ENCODE measurements at places on chromosomes 1 and 21. TPM values are rescaled to one million over a fixed set of nuclear protein-coding genes. Genes with fewer than 3 reads are reported as not detected.
A peak's percentile ranks its signal among the peaks of the same experiment; 100 is the strongest.

DNA sequence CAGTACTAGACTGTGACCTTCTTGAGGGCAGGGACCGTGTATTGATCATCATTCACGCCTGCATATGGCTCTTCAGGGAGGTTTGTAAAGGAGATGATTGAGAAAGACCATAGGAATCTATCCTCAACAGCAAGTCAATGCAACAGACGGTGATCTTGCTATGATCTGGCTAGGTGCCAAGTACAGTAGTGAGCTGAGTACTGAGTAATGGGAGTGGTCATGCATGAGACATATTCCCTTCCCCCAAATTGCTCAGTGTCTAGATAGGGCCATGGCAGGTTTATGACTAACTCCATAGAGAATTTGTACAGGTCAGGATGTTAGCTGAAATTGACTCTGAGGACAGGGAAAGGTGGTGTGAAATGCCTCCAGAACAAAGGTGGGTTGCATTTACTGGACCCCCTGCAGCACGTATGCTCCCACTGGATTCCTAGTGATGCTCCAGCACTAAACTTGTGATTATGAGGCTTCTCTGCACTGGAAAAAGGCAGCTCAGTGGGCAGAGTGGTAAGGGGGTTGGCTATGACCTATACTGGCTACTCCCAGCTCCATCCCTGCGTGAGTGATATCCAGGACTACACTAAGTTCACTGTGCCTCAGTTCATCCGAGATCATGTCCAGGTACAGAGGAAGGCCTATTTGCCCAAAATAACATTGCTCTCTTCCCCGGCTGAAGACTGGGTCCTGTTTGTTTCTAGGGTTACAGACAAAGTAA, 37.2 kb downstream of the KCNJ6 start:
- H3K36me3 ChIP-seq: peaks cover 8% of the 10 kb centered on the region
- DNase-seq: no peak
- H3K4me3 ChIP-seq: no peak overlapping the region
- peaks cover 27% of the 10 kb centered on the region for H3K4me1 ChIP-seq

DNA sequence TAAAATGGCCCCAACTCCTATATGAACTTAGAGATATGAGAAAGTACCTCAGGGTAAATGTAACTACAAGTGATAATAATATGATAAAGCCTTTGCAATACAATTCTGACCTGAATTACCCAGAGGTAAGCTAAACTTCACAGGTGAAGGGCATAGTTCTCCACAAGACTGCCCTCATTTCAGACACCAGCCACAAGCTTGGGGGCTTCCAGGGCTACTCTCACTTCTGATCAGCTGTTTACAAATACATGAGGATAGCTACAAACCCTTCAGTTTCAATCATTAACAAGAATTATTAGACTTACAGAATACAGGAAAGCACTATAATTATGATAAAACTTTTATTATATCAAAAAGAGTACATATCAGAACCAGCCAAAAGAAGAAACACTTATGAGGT, 18.7 kb upstream of the DPH5 start:
- H3K4me3 ChIP-seq: no peak overlapping the region
- no peak for DNase-seq
- peaks cover 15% of the 10 kb centered on the region for H3K36me3 ChIP-seq
- no peaks in the 10 kb centered on the region for H3K4me1 ChIP-seq
- no peak overlapping the region for H3K27ac ChIP-seq
- H3K27me3 ChIP-seq: no peaks in the 10 kb centered on the region

GRCh38 chr1:184555665-184556641, 169.1 kb downstream of the C1orf21 start:
- peaks cover 3% of the 10 kb centered on the region for H3K27me3 ChIP-seq

GRCh38 chr21:27564684-27565301, 597.9 kb upstream of the ADAMTS5 start:
- no peak overlapping the region for H3K4me3 ChIP-seq
- no peaks in the 10 kb centered on the region for H3K27me3 ChIP-seq
- H3K36me3 ChIP-seq: no peaks in the 10 kb centered on the region
- H3K4me1 ChIP-seq: peaks cover 4% of the 10 kb centered on the region
- peak; percentile 41 for DNase-seq

DNA sequence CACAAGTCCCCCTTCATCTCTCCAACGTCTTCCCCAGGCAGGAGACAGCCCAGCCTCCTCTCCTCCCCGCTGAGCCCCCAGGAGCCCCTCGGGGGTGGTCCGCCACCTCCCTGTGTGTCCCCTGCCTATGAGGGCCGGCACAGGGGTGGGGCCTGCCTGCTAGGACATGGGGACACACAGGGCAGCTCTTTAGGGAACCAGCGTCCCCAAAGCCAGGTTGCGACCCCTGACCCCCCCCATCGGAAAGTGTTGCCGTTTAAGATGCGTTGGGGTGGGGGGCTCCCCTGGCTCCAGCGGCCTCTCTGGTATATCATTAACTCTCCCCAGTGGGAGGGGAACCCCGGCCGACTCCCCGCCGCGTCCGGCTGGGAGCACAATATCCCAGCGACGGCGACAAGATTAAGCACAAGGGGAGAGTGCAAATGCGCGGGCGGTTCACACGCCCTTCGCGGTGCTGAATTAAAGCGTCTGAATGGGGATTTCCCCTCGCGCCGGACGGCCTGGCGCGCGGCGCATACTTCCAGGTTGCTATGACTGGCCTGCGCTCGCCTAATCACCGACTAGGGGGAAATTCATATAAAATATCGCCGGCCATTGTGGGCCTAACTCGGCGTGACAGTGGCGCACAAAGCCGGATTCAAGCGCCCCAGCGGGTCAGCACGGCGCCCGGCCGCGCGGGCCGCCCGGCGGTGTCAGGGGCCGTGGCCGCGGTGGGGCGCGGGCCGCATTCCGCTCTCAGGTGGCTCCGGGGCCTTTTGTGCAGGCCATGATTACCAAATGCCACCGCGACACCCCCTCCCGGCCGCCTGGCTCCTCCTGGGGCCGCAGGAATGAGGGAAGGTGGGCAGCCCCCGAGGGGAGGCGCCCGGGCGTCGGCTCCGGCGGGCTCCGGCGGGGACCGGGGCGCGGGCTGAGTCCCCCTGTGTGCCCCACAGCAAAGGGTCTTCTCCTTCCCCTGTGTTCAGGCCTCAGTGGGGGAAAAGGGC, 30.9 kb downstream of the WNT3A start:
- H3K27ac ChIP-seq: no peak overlapping the region
- no peak overlapping the region for H3K4me3 ChIP-seq
- DNase-seq: peak; percentile 24

DNA sequence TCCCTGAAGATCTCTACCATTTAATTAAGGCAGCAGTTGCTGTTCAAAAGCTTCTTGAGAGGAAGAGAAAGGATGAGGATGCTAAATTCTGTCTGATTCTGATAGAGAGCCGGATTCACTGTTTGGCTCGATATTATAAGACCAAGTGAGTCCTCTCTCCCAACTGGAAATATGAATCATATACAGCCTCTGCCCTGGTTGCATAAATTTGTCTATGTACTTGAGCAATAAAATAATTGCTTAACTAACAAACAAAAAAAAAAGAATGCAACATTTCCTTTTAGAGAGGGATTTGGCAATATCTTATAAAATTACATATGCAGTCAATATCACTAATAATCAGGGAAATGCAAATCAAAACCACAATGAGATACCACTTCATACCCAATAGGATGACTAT, 26.8 kb downstream of the ALDH9A1 start:
- no peak for DNase-seq
- peaks cover 2% of the 10 kb centered on the region for H3K27me3 ChIP-seq
- peaks cover 7% of the 10 kb centered on the region for H3K36me3 ChIP-seq
- H3K4me1 ChIP-seq: no peaks in the 10 kb centered on the region
- no peak overlapping the region for H3K4me3 ChIP-seq

GRCh38 chr1:57109883-57110282, 144.1 kb upstream of the C8B start:
- H3K4me1 ChIP-seq: peaks cover 13% of the 10 kb centered on the region
- H3K27me3 ChIP-seq: peaks cover 3% of the 10 kb centered on the region
- H3K4me3 ChIP-seq: no peak overlapping the region
- no peak for DNase-seq

DNA sequence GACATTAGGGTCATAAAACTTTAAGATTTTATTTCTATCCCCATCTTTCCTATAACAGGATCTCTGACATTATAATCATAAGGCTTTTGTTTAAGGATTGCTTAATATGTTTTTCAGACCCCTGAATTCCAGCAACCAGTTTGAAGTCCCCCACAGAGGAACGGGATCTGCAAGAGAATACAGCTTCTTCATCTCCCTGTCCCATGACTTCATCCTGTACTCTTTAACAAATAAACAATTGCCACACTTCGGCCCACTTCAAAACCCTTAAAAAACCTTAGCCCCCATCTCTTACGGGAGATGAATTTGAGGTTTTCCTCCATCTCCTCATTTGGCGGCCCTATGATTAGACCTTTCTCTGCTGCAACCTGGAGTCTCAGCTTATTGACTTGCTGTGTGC, 35.8 kb downstream of the TESK2 start:
- H3K27me3 ChIP-seq: no peaks in the 10 kb centered on the region
- H3K36me3 ChIP-seq: no peaks in the 10 kb centered on the region
- H3K4me3 ChIP-seq: no peak overlapping the region
- DNase-seq: no peak
- H3K27ac ChIP-seq: no peak overlapping the region
- no peaks in the 10 kb centered on the region for H3K4me1 ChIP-seq

GRCh38 chr1:224506141-224506814, 71.7 kb upstream of the WDR26 start:
- peaks cover 42% of the 10 kb centered on the region for H3K4me1 ChIP-seq
- H3K27ac ChIP-seq: peak overlapping the region; percentile 98
- H3K4me3 ChIP-seq: peak overlapping the region; percentile 70

DNA sequence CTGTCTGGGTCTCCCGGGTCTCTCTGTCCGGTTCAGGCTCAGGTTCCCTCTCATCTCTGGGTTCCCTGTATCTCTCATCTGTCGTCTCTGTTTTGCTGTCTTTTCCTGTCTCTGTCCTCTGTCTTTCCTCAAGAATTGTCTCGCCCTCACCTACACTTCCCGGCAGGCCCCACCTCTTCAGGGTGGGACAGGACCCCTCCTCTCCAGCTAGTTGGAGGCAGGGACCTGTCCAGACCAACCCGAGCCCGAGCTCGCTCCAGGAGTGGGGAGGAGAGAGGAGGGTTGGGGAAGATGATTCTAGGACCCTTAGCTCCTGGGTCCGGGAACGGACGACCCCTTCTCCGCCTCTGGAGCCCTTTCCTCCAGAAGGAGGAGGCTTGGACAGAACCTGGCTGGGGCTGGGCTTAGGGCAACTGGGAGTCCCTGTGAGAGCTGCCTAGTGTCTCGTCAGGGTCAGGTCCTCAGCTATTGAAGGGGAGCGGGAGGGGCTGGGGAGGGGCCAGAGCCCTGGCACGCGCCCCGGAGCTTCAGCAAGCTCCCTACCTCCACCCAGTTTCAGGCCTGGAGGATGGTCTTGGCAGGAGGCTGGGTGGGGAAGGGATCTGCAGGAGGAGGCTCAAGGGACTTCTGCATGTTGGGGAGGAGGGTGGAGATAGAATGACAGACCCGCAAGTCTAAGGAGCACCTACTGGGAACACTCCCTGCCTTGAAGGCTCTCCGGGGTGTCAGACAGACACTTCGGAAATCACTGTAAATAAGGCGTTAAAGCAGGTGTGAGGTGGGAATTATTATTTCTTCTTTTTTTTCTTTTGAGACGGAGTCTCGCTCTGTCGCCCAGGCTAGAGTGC, 26.3 kb upstream of the EPB41 start:
- peaks cover 8% of the 10 kb centered on the region for H3K4me1 ChIP-seq
- peak overlapping the region; percentile 97 for H3K4me3 ChIP-seq
- no peak overlapping the region for H3K27ac ChIP-seq
- no peaks in the 10 kb centered on the region for H3K36me3 ChIP-seq

GRCh38 chr1:44819608-44820327, 11.4 kb downstream of the BTBD19 start:
- peaks cover 5% of the 10 kb centered on the region for H3K36me3 ChIP-seq
- H3K27me3 ChIP-seq: peaks cover 8% of the 10 kb centered on the region
- H3K4me3 ChIP-seq: peak overlapping the region; percentile 89
- H3K4me1 ChIP-seq: peaks cover 6% of the 10 kb centered on the region

- no peaks in the 10 kb centered on the region for H3K36me3 ChIP-seq
- H3K4me1 ChIP-seq: peaks cover 43% of the 10 kb centered on the region
- H3K27ac ChIP-seq: no peak overlapping the region
- DNase-seq: no peak
- no peak overlapping the region for H3K4me3 ChIP-seq
Measured at GRCh38 chr1:234533034-234533891, 54.3 kb upstream of the TARBP1 start.

- no peaks in the 10 kb centered on the region for H3K27me3 ChIP-seq
- H3K4me1 ChIP-seq: no peaks in the 10 kb centered on the region
- DNase-seq: no peak
- H3K4me3 ChIP-seq: no peak overlapping the region
Measured at GRCh38 chr1:167149793-167150491, 56.1 kb downstream of the STYXL2 start.

- H3K36me3 ChIP-seq: peaks cover 15% of the 10 kb centered on the region
- H3K4me1 ChIP-seq: no peaks in the 10 kb centered on the region
- H3K4me3 ChIP-seq: no peak overlapping the region
- peaks cover 4% of the 10 kb centered on the region for H3K27me3 ChIP-seq
- no peak for DNase-seq
Measured at GRCh38 chr1:3876716-3877115, 19.4 kb downstream of the DFFB start.

GRCh38 chr1:59110271-59110670, 186.6 kb upstream of the FGGY start:
- H3K27me3 ChIP-seq: peaks cover 3% of the 10 kb centered on the region
- DNase-seq: no peak
- peaks cover 9% of the 10 kb centered on the region for H3K4me1 ChIP-seq
- no peaks in the 10 kb centered on the region for H3K36me3 ChIP-seq
- H3K27ac ChIP-seq: no peak overlapping the region
- H3K4me3 ChIP-seq: no peak overlapping the region

DNA sequence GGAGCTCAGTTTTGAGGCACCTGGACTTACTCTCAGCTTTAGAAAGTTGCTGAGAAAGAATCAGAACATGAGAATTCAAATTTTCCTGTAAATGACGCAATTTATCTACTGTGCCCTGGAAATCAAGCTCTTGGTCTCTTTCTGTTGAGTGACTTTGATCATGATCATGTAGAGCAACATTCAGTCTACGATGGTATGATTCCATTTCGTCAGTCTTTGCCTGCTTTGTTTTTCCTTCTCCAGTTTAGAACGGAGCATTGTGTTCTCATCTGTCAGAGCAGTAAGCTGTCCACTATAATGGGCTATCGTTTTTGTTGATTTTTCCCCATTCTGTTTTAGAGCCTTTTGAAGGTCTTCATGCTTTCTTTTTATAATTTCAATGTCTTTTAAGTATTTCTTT, 20.7 kb downstream of the SFT2D2 start:
- H3K27me3 ChIP-seq: no peaks in the 10 kb centered on the region
- no peak overlapping the region for H3K4me3 ChIP-seq
- no peak overlapping the region for H3K27ac ChIP-seq

DNA sequence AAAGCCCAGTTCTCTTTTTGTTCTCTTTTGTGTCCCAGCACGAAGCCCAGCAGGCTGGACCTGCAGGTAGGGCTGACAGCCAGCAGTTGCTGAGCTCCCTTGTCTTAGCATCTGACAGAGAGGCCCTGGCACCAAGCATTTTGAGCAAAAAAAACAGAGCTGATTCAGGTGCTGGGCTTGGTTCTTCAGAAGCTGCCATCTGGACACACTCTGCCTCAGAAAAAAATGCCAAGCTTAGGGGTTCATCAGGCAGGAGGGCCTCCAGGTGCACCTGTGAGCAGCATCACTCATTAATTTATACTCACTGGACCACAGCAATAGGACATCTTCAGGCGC, 167.1 kb upstream of the PLD5 start:
- no peaks in the 10 kb centered on the region for H3K27me3 ChIP-seq
- H3K27ac ChIP-seq: no peak overlapping the region

NTNG1 gene
- 3.2 TPM for total RNA-seq

A3GALT2 gene
- total RNA-seq: 0.71 TPM

FCER1G gene
- total RNA-seq: 1.3 TPM

PM20D1 gene
- not detected for total RNA-seq

HSD3B1 gene
- total RNA-seq: not detected

FABP3 gene
- total RNA-seq: 148 TPM

PDC gene
- not detected for total RNA-seq

UMODL1 gene
- total RNA-seq: not detected

PLEKHN1 gene
- 0.29 TPM for total RNA-seq

TRIM63 gene
- total RNA-seq: not detected

Measured in glutamatergic neuron (in vitro differentiated cells).